ENCODE measurements at places on chromosomes 5 and 9.

GRCh38 chr5:749101-749670, 35.3 kb downstream of the ZDHHC11B start:
- no peak for DNase-seq

GRCh38 chr5:145443964-145444363, 391.2 kb downstream of the PRELID2 start:
- DNase-seq = no peak

DNA sequence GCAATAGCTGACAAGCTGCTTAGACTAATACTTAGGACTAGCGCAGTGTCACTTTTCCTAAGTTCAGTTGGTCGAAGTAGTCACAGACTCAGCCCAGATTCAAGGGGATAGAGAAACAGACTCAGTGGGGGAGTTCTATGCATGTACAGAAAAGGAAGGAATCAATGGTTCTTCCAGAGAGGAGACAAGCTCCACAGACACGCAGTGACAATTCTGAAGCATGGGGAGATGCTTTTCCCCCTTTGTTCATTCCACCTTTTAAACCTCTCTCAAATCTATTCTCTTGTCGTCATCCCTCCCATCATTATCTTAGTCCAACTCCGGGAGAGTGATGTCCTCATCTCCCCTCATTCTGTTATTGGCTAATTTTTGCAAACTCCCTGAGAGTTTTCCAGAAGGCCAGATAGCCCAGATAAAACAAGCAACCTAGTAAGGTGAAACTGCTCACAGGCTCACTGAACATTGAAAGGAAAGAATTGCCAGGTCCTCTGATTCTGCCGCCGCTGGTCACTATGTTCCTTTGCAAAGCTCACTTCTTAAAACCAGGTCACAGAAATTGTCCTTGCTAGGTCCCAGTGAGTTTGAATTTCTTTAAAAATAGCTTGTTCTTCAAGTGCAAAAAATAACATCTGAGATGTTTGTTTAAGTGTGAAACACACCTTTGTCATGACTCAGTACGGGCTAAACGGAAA, 13.4 kb upstream of the STRBP start:
- DNase-seq = no peak

DNA sequence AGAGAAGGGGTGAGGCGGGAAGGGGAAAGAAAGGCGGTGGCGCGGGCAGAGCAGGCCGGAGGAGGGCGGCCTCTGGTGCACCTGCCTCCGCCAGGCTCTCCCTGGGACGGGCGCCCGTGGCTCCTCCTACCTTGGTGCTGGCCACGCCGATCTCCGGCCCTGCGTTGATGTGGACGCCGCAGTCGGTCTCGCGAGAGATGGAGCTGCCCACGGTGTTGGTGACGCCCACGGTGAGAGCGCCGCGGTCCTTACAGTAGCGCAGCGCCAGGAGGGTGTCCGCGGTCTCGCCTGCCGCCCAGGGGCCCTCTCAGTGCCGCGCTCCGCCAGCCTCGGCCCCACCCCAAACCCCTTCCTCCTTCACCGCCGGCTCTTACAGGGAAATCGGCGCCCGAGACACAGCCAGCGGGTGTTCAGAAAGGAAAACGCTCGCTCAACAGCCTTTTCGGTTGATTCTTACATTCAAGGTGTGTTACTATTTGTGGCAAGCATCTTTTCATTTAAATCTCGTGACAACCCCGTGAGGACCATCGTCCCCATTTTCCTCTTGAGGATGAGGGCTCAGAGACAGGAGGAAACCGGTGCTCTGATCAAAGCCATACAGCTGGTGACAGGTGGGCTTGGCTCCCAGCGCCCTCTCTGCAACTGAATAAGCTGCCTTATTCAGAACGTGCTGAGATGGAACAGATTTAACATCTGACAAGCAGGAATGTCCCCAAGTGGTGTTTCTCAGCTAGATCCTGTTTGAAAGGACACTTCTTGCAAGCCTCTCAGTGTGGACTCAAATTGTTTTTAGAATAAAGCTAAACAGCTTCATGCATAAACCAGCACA, 22.0 kb upstream of the MAPK9 start:
- DNase-seq = no peak

GRCh38 chr5:107864793-107865192, 194.1 kb upstream of the EFNA5 start:
- DNase-seq = no peak

- no peak for DNase-seq
Measured at GRCh38 chr9:38235244-38235643, 157.3 kb upstream of the ALDH1B1 start.

- no peak for DNase-seq
Measured at GRCh38 chr5:158560170-158560569, 539.5 kb downstream of the EBF1 start.

GRCh38 chr5:42985129-42986037, 54.7 kb downstream of the ANXA2R start:
- no peak for DNase-seq

- DNase-seq = no peak
Measured at GRCh38 chr9:26684029-26684428, 208.6 kb downstream of the CAAP1 start.

- DNase-seq = no peak
Measured at GRCh38 chr5:76938177-76938576, 14.7 kb upstream of the CRHBP start.

DNA sequence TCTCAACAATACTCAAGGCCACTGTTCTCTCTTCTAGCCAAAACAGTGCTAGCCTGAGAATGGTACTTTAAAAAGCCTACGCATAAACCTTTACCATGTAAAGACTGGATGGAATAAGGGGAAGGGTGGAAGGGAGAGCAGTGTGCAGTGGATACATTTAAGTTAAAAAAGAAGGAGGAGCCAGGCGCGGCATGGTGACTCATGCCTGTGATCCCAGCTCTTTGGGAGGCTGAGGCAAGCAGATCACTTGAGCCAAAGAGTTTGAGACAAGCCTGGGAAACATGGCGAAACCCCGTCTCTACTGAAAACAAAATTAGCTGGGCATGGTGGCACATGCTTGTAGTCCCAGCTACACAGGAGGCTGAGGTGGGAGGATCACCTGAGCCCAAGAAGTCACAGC, 127.7 kb upstream of the KIF2A start:
- no peak for DNase-seq
